ENCODE measurements at places on chromosomes 7 and 10. TPM values are rescaled to one million over a fixed set of nuclear protein-coding genes. Genes with fewer than 3 reads are reported as not detected.
A peak's percentile ranks its signal among the peaks of the same experiment; 100 is the strongest.

DNA sequence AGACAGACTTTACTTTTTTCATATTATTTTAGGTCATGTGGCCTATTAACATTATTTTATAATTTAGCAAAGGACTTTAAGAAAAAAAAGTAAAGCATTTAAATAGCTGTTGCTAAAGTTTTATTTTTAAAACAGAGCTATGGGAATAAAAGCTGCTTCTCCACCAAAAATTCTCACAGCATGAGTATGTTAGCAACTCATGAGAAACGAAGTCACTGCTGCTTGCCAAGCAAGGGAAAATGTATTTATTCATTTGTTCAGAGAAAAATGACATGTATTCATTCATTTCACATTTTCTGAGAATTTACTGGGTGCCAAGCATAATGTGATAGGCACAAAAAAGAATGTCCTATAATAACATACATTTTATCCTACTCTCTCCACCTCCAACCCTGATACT, 5.1 kb downstream of the LRRC72 start:
- no peak for DNase-seq

DNA sequence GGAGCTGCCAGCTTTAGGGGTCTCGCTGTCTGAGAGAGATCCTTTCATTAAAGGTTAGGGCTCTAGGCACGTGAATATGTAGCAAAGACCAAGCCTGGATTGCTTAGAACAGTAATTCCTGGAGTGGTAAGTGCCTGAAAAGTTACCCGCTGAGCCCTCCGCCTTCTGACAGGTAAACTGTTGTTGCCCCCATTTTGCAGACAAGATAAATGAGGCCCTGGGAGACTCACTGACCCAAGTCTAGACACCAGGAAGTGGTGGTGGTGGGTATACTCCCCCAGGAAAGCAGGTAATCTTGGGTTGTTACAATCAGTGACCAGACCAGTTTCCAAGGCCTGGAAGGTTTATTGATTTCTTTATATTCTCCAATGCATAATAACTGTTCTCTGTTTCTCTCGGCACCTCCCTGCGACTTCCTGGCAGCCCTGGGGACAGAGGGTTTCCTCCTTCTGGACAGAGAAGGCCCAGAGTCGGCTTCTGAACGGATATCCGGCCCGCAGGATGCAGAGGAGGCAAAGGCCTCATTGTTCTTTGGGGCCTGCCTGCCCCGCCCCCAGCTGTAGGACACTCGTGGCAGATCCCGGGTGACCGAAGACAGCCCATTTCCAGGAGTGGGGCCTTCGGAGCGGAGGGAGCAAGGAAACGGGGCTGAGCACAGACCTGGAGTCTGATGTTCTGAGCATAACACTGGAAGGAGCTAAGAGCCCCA, 1.3 kb upstream of the GRK5 start:
- DNase-seq = peak; percentile 25

DNA sequence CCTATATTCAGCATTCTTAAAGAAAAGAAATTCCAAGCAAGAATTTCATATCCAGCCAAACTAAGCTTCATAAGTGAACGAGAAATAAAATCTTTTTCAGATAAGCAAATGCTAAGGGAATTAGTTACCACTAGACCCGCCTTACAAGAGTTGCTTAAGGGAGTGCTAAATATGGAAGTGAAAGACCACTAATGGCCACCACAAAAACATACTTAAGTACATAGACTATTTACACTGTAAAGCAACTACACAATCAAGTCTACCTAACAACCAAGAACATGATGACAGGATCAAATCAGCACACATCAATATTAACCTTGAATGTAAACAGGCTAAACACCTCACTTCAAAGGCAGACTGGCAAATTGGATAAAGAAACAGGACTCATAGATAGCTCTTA, 42.2 kb upstream of the NME8 start:
- no peak for DNase-seq

- DNase-seq = peak; percentile 79
Observed at GRCh38 chr7:123865517-123866117, 20.6 kb downstream of the HYAL4 start.

GRCh38 chr7:45714521-45714820, 140.3 kb downstream of the ADCY1 start:
- no peak for DNase-seq

GRCh38 chr10:81898518-81898917, 23.5 kb downstream of the NRG3 start:
- DNase-seq = no peak

GRCh38 chr7:525740-526139, 6.1 kb upstream of the PDGFA start:
- DNase-seq = peak; percentile 45

IGF2BP3 gene
- 4.3 TPM for total RNA-seq
